ENCODE measurements at places on chromosomes 16 and 17.

GRCh38 chr16:82199209-82199608 is 29.2 kb upstream of the MPHOSPH6 start:
- DNase-seq, result no peak

DNA sequence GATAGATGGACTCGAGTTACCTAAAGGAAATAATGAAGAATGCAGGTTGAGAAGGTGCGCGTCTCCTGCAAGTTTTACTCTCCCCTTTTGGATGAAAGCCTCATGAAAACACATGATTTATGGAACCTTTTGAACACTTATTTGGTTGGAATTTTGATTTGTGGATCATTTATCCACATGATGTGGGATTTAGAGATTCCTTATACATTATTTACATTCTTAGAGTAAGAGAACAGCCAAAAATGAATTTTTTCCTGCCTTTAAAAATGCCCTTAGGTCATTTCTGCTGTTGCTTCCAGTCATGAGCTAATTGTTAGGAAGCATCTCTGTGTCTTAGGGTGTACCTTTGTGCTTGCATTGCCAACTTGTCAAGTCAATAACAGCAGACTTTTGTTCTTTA is 99.9 kb downstream of the RPTOR start:
- DNase-seq, result no peak

- peak; percentile 66 for DNase-seq
Observed at GRCh38 chr16:14300705-14301168, 229.6 kb downstream of the MRTFB start.

DNA sequence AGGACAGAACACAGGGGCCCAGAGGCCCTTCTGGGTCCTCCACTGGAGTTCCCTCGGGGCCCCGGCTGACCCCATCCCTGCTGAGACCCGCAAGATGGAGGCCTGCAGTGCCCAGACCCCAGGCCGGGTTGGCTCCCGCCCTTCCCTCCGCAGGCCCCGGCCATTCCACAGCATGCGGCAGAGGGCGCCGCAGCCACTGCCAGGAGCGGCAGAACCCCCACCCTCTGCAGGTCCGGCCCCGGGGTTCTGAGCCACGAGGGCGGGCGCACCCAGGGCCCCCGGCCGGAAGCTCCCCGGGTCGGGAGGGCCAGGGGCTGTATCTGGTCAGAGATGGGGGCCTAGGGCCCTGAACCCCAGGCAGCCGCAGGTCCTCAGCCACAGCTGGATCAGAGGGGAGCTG is 2.4 kb upstream of the PERCC1 start:
- no peak for DNase-seq

- DNase-seq, result no peak
Observed at GRCh38 chr17:82051776-82052637, at the start of the genes GPS1 and RFNG. GPS1 (plus strand) TSS chr17:82051898; CDS start chr17:82051932, 34 bp downstream. RFNG (minus strand) TSS chr17:82051811; CDS start chr17:82051766, 45 bp downstream.

GRCh38 chr16:89094252-89094879 is 714 bp downstream of the ACSF3 start:
- DNase-seq, result no peak

DNA sequence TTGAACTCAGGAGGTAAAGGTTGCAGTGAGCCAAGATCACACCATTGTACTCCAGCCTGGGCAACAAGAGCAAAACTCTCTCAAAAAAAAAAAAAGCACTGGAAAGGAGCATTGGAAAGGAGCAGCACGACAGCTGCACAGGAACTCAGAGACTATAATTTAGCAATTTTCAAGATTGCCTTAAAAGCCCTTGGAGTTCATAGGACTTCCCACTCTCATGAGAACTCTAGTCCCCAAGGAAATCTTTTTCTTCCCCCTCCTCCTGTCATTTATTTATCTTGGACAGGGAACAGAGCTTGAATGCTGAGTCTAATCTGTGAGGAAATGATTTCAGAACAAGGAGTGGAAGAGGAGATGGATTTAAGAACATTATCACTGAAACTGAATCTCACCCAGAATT is 69.0 kb downstream of the PLXDC1 start:
- DNase-seq, result no peak

GRCh38 chr16:85585711-85586110 is 27.4 kb upstream of the GSE1 start:
- no peak for DNase-seq
